Smooth muscle cell of the pulmonary artery (primary cell): ENCODE measurements at places on chromosomes 5 and 9. TPM values are rescaled to one million over a fixed set of nuclear protein-coding genes. Genes with fewer than 3 reads are reported as not detected.

The SPATA31A3 gene
- total RNA-seq = not detected in 2 replicates

The OR1J2 gene
- total RNA-seq = 0.50 TPM in 1 of 2 replicates, not detected in the other

The CSF2 gene
- total RNA-seq = 1.9 TPM in 1 of 2 replicates, not detected in the other

The C5orf46 gene
- 12.3 and 16.7 TPM in 2 replicates for total RNA-seq

The HTR1A gene
- not detected in 2 replicates for total RNA-seq

The AIF1L gene
- total RNA-seq = 0.46 and 1.2 TPM in 2 replicates

The CARD6 gene
- total RNA-seq = 7.4 and 13.0 TPM in 2 replicates

The CAVIN4 gene
- 1.6 TPM in 2 replicates for total RNA-seq
